ENCODE measurements at places on chromosomes 5 and 9.

GRCh38 chr5:39189292-39189955, 29.9 kb downstream of the FYB1 start:
- DNase-seq, result no peak

- no peak for DNase-seq
These were observed 303.7 kb downstream of the KCNN2 start for GRCh38 chr5:114665551-114665950.

- peak; percentile 24 for DNase-seq
These were observed at the start of gene PSD2 for GRCh38 chr5:139795074-139796001. TSS of gene PSD2 (plus strand) at chr5:139795808. CDS start at chr5:139809441, 13,633 bp downstream.

DNA sequence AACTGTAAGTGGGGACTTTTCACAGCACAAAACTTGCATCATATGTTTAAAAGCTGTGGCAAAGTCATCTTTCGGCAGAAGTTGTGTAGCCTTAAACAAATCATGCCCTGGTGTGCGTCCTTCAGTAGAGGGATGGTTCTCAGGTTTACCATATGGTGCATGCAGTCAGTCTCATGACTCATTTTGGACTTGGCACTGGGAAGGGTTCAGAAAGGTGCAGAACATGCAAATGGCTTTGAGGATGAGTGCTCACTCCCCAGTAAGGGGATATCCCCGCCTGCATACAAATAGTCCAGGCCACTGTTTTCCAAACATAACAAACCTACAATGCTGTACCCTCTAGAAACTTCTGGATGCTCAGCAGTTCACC, 260.3 kb downstream of the NDUFS4 start:
- DNase-seq, result no peak

GRCh38 chr5:65753189-65753588, 31.2 kb downstream of the NLN start:
- no peak for DNase-seq

GRCh38 chr5:36357391-36357975, 55.8 kb upstream of the RANBP3L start:
- DNase-seq, result peak; percentile 4

- DNase-seq, result no peak
These were observed 124.4 kb downstream of the WDR41 start for GRCh38 chr5:77367741-77368140.

- peak; percentile 79 for DNase-seq
These were observed 19.2 kb upstream of the NANS start for GRCh38 chr9:98037357-98037756.

GRCh38 chr5:35487233-35488025, 130.2 kb upstream of the SPEF2 start:
- no peak for DNase-seq

DNA sequence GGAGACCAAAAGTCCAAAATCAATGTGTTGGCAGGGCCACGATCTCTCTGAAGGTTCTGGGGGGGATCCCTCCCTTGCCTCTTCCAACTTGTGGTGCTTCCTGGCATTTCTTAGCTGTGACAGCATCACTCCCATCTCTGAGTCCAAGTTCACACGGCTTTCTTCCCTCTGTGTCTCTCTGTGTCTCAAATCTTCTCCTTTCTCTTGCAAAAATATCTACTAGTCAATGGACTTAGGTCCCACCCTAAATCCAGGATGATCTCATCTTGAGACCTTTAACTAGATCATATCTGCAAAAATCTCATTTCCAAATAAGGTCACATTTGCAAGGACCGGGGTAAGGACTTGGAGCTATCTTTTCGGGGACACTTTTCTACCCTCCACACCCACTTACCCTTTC, 186.1 kb downstream of the HSD17B3 start:
- DNase-seq, result no peak

DNA sequence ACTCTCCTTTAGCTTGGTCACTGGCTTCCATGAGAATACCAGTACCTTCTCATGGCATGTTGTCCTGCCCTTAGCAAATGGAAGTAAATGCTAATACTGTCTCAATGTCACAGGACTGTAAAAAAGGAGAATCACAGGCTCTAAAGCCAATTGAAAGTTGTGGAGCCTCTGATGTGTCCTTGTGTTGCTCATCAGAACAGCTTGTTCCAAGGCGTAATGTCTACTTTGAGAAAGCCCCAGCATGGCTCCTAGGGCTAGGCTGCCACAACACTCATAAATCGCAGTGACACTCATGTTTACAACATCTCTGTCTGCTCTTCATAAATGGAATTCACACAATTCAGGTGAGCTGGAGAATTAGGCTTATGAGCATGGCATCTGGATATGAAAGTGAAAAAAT, 94.9 kb downstream of the ACTL7B start:
- no peak for DNase-seq

GRCh38 chr5:103741984-103742383, 179.4 kb upstream of the NUDT12 start:
- DNase-seq, result no peak

GRCh38 chr5:96885518-96886338, 9.4 kb downstream of the ERAP2 start:
- no peak for DNase-seq

GRCh38 chr5:34928267-34928666, 1.1 kb upstream of the DNAJC21 start:
- peak; percentile 12 for DNase-seq

GRCh38 chr5:54454602-54455001, 897 bp upstream of the HSPB3 start:
- no peak for DNase-seq

DNA sequence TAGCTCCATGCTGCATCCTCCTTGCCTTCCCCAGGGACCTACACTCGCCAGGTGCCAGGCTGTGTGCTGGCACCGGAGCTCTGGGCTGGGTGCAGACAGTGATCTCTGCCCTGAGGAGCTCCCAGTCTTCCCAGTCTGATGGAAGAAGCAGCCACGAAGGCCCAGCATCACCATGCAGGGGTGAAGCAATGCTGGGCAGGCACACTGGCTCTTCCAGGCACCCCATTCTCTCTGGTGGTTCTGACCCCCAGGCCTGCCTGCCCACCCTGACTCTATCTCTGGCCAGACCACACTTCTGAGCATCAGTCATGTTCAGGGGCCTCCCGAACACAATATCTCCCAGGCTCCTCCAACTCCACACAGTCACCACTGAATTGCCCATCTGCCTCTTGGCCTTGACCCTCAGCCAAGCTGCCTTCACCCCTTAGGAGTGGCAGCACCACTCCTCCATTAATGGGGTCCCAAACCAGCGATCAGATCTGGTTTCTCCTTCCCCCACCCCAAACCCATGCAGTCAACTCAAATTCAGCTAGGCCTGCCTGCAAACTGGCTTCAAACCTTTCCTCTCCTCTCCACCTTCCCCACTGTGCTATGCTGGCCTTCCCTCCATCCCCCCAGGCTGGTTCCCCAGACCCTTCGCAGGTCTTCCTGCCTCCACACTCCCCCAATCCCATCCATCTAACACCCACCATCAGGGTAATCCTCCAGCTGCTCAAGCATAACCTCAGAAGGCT, 102.7 kb upstream of the MVB12B start:
- DNase-seq, result no peak

GRCh38 chr5:34817558-34818351, 21.2 kb upstream of the TTC23L start:
- no peak for DNase-seq

DNA sequence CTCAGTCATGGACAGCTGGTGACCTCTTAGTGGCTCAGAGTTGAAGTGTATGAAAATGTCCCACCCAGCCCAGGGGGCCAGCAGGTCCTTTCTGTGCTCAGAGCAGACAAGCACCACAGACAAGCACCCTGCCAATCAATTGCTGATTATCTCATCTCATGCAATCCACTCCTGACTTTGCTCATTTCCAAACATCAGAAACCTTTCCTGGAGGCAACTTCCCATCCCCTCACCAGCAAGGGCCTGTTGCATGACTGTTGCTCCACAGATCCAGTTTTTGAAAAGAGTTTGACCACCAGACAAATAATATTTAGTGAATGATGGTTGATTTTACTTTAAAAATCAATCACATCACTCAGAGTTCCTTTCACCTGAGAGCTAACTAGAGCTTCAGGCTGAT, 397.3 kb upstream of the KLF4 start:
- DNase-seq, result no peak

DNA sequence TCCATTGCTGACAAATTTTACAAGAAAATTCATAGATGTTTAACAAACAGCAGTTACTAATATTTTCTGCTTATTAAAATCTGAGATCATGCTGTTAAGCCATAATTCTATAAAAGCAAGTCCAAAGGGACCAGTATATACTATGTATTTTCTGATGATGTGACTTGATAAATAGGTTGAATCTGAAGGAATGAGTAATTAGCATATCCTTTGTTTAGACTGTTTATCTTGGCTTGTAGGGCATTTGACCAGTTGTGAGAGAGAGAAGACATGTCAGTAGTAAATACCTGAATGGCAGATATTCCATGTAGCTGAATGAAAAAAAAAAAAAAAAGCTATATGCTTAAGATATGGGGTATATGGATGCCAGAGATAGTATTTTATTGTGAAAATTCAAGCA, 14.6 kb downstream of the CPEB4 start:
- DNase-seq, result no peak

DNA sequence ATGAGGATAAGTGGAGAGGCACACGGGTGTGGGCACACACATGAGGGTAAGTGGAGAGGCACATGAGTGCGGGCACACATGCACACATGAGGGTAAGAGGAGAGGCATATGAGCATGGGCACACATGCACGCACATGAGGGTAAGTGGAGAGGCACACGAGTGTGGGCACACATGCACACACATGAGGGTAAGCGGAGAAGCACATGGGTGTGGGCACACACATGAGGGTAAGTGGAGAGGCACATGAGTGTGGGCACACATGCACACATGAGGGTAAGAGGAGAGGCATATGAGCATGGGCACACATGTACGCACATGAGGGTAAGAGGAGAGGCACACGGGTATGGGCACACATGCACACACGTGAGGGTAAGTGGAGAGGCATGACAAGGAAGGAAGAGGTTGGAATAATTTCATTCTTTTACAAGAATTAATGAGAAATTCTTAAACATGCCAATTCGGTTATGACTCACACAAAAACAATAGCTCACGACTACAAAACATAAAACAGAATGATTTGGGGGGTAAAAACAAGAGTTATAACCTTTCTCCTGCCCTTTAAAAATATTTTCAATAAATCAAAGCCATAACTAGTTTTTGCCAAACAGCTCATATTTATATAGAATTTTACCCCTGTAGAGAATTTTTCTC, 67.5 kb downstream of the APBA1 start:
- DNase-seq, result no peak

GRCh38 chr9:34419716-34420504, 38.5 kb downstream of the FAM219A start:
- DNase-seq, result no peak

GRCh38 chr5:172901788-172902496, 57.3 kb upstream of the RPL26L1 start:
- DNase-seq, result no peak

DNA sequence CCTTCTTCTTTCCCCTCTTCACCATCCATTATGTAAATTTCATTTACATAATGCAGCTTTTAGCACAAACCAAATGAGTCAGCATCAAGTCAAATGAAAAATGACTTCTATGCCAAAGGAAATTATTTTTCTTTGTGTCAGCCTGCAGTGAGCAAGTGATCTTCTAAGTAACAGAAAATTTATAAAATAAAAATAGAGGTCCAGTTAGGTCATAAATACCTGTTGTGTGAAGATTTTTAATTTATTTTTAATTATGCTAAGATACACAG, 16.7 kb upstream of the THG1L start:
- no peak for DNase-seq

- DNase-seq, result no peak
These were observed 145.4 kb upstream of the PITX1 start for GRCh38 chr5:135179308-135179980.

DNA sequence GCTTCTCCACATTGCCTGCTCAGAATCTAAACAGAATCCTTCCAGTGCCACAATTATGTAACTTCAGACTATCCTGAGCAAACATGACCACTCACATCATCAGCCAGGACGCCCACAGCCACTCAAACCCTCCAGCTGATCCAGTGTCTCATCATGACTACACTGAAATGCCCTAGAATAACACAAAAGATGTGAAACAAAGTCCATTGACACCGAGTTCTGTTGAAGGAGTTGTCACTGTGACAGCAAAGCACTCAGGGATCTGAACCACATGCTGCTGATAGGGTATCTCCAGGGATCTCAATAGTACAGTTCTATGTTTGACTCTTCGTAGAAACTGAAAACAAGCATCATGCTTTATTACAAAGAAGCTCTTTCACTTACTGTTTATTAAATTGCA, 150.2 kb downstream of the GABBR2 start:
- no peak for DNase-seq

DNA sequence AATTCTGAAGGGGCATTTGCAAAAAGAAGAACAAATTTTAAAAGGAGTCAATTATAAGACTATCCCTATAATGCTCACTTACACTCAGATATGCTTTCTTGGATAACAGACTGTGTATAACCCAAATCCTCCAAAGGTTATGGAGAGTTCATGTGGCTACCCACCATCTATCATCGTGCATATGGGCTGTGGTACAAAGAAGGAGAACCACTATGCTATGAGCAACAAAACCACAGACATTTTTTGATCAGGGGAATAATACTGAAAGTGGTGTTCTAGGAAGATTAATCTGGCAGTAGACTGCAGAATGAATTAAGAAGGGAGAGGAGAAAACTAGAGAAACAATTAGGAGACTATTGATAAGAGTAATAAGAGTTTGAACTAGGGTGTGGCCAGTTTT, 16.8 kb downstream of the NR3C1 start:
- no peak for DNase-seq

GRCh38 chr5:40599676-40600075, 80.0 kb upstream of the PTGER4 start:
- no peak for DNase-seq

DNA sequence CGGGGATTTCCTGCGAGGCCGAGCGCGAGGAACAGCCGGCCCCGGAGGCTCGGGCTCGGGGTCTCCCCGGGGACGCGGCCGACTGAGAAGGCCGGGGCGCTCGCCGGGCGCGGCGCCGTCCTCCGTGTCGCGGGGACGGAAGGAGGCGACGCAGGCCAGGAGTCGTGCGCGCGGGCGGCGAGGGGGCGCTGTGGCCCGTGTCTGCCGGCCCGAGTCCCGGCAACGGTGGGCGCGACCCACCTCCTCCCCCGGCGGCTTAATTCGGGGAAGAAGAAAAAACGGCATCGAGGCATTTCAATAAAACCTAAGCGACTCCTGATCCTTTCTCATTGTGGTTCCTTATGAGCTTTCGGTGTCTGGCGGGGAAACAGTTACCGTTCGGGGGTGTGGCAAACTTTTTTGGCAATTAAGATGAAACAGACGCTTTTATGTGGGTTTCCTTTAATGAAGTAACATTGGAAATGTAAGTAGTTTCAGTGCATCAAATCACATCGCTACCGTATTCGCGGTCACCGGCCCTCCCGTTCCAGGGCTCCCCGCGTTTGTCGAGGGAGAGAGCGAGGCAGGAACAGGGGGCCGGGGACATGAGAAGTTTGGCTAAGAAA, 3.7 kb upstream of the IRX2 start:
- DNase-seq, result no peak

DNA sequence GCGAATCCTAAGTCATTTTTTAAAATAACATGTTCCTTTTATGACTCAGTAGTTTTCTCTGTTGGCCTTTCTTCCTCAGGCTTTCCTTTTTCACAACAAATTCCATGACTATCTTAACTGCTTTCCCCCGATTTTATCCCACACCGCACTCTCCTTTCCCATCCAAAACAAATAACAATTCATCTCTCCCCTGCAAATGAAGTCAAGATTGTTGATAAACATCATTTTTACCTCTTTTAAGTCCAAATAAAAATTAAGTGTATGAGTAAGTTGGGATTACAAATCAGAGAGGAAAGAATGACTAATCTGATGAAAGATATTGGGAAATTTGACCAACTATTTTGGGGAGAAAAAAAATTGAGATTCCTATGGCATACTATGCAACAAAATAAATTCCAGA, 47.3 kb downstream of the SEC61B start:
- no peak for DNase-seq

GRCh38 chr5:14998491-14998890, 126.9 kb upstream of the ANKH start:
- peak; percentile 15 for DNase-seq
